ENCODE measurements at places on chromosomes 6 and 20.

DNA sequence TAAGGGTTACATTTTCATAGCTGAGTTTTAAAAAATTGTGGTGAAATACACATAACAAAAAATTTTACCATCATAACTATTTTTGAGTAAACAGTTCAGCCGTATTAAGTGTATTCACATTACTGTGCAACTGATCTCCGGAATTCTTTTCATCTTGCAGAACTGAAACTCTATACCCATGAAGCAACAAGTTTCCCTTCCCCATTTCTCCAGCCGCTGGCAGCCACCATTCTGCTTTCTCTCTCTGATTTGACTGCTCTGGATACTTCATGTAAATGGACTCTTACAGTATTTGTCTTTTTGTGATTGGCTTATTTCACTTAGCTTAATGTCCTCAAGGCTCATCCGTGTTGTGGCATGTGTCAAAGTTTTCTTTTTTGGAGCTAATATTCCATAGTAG lies 341.6 kb downstream of the QKI start:
- no peak for DNase-seq

DNA sequence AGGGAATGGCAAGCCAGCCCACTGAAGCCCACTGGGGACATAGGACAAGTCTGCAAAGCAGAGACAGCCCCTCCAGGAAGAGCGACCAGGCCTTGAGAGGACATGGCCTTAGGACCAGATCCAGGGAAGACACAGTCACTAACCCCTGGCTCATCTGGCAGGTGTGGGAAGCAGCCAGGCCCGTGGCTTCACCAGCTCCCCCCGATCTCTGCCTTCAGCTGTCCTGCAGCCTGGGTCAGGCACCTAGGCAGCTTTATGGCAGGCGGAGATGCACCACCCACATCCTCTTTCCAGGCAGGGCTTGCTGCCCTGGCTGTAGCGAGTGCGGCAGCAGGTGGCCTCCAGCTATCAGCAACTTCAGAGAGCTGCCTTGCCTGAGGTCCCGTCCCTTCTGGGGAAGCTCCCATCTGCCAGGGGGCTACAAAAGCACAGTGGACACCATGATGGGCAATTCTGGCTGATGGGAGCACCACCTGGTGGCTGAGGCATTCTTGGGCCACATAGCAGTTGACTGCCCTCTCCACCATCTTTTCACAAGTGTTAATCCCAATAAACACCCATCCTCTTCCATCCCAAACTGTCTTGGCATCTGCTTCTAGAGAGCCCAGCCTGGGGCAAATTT lies 85.8 kb downstream of the DZANK1 start:
- DNase-seq, result no peak

- DNase-seq, result no peak
Observed at GRCh38 chr20:57169162-57169561, 97.3 kb downstream of the BMP7 start.

GRCh38 chr6:7145885-7146828 lies 38.4 kb downstream of the RREB1 start:
- no peak for DNase-seq
